Stimulated activated naive B cell treated with anti-CD40 and anti-IgM and Interleukin-4, amounts not matched to agents 10 μg/mL and 1 μg/mL and 100 μg/mL, for 72 hours (primary cell): ENCODE measurements at places on chromosomes 5 and 9.

- no peak for DNase-seq
Measured at GRCh38 chr5:14215901-14216300, 72.8 kb downstream of the TRIO start.

DNA sequence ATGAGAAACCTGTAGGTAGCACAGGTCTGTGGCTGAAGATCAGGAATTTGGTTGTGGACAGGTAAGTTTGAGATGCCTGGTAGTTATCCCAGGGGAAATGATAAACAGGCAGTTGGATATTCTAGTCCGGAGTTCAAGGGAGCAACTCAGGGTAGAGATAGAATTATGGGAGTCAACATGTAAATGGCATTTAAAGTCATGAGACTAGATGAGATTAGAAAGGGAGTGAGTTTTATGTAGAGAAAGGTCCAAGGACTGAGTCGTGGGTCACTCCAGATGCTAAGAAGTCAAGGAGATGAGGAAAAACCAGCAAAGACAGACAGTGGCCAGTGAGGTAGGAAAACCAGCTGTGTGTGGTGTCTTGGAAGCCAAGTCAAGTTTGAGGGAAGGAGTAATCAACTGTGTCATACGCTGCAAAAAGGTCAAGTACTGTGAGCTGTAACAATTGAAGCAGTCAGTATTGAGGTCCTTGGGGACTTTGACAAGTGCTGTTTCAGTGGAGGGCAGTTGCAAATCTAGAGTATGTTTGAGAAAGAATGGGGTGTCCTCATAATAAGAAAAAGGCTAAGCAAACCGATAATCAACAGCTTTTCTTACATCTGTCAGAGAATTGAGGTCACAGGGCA is 18.2 kb downstream of the GNPDA1 start:
- DNase-seq = no peak

DNA sequence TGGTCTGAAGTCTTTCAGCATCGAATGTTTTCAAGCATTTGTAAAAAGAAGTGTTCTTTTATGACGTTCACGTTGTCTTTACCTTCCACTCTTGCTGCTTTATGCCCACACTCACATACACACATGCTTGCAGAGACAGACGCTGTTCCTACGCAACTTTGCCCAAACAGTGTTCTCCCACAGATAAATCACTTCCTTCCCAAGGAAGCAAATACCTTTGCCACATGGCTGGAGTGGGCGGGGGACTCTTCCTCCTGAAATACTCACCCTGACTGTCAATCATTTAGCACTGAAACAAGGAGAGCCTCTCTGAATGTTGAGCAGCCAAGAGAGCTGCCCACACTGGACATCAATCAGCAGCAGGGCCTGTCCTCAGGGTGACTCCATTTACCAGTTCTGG is 22.4 kb upstream of the ASTN2 start:
- no peak for DNase-seq

- no peak for DNase-seq
Measured at GRCh38 chr5:76821136-76821535, 2.3 kb downstream of the F2RL1 start.

DNA sequence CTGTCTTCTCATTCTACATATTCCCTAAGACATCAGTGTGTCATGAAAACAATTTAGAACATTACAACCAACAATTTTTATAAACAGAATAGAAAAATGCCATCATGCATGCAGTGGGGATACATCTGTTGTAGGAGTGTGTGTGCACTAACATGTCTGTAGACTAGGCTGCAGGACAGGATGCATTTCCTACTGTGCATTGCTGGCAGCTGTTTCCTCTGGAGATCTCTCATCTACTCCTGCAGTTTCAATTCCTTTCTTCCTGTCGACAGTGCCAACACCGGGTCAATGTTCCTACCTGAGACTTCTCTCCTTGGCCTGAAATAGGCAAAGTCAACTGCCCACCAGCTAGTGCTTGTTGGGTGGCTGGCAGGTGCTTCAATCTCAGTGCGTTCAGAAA is 69.8 kb downstream of the ANKH start:
- no peak for DNase-seq

DNA sequence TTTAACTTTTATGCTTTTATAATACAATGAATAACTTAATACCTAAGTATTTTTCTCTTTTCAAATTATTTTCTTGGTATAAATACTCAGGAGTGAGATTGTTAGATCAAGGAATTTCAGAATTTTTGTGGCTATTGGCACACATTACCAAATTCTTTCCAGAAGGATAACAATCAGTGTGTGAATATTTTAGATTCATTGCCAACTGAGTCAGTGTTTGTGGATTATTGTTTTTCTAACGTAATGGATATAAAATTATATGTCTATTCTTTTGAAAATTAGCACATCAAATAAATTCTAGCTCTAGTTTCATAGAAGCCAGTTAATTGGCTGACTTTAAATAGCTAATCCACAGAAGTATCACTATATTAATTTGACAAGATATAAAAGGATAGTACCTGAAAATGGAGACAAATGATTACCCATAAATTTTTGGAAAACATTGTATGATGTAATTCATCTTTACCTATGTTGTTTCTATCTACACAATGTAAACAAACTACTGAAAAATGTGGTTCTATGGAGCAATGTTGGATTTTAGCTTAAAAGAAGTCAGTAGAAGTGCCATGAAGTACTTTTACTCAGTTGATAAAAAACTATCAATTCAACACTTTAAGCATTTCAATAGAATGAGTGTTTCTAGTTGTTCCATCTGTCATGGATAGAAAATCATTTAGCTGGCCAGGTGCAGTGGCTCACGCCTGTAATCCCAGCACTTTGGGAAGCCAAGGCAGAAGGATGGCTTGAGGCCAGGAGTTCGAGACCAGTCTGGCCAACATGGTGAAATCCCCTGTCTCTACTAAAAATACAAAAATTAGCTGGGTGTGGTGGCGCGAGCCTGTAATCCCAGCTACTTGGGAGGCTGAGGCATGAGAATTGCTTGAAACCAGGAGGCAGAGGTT is 185.1 kb downstream of the ADAMTSL1 start:
- no peak for DNase-seq

GRCh38 chr5:6084376-6084775 is 294.0 kb downstream of the MED10 start:
- no peak for DNase-seq

DNA sequence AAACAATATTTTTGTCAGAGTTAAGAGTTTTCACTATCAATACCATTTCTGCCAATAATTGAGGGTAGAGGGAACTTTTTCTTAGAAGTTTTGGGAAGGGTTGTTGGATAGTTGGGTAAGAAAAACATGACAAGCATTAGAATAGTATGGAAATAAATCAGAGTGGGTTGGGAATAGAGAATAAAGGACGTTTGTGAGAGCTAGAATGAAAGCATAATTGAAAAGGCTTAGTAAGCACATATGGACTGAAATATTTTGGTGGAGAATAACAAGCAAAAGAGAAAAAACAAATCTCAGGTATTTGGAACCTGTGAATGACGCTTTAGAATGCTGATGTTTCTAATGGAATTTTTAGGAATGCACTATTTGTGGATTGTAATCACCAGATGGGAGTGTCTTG is 262.9 kb upstream of the EDIL3 start:
- DNase-seq = no peak

DNA sequence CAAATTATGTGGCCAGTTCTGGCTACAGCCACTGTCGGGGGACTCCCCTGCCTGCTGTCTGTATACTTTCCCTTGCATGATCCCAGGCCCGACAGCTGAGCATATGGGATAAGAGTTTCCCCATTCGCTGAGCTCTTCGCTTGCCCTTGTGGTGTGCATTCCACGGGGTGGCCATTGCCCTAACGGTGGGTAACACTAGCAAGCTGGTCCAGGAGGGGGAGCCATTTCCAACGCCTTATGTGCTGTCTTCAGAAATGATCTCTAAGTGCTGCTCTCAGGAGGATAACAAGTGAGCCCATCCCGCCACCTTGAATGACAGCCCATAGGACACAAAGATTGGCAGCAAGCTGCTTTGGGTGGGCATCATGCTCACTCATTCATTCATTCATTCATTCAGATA is 190.9 kb downstream of the FSTL4 start:
- no peak for DNase-seq

GRCh38 chr5:151720215-151720614 is 33.5 kb upstream of the SPARC start:
- no peak for DNase-seq

DNA sequence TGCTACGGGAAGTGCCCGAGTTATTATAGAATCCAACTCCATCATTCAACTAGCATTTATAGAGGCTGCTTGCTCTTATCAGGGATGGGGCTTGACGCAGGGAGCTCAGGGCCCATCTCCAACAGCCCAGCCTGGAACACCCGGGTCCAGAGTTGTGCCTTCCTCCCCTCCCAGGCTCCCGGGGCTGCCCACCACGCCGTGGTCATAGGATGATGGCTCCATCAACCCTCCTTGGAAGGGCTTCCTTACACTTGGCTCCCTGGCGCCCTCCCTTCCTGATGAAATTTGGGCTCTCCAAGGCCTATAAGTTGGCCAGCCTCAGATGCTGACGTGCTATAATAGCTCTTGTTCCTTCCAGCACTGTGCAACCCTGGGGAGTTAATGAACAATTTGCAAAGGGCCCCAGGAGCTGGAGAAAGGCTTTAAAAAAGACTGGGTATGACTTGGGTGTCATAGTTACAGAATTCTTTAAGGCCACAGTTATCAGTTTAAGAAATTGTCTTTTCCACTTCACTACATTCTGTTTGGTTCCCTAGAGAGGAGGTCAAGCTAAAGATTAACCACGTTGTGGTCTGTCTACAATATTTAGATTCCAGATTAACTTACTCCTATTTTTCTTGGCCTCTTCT is 42.5 kb upstream of the GADD45G start:
- DNase-seq = no peak

DNA sequence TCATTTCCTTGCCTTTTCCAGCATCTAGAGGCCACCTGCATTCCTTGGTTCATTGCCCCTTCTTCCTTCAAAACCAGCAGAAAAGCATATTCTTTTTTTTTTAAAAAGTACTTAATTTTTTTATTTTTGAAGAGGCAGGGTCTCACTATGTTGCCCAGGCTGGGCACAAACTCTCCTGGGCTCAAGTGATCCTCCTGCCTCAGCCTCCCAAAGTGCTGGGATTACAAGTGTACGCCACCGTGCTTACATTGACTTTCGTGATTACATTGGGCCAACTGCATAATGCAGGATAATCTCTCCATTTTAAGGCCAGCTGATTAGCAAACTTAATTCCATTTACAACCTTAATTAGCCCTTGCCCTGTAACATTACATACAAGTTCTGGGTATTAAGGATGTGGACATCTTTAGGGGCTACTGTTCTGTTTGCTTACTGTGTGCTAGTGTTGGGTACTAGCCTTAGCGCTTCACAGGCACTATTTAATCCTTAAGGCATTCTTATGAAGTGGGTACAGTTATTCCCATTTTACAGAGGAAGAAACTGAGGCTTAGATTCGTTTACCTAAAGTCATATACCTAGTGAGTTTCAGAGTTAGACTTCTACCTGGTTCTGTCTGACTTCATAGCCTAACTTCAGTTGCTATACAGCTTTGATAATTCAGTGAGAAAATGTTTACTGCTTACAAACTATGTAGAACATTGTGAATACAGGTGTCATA is 33.7 kb downstream of the SLC25A51 start:
- no peak for DNase-seq

DNA sequence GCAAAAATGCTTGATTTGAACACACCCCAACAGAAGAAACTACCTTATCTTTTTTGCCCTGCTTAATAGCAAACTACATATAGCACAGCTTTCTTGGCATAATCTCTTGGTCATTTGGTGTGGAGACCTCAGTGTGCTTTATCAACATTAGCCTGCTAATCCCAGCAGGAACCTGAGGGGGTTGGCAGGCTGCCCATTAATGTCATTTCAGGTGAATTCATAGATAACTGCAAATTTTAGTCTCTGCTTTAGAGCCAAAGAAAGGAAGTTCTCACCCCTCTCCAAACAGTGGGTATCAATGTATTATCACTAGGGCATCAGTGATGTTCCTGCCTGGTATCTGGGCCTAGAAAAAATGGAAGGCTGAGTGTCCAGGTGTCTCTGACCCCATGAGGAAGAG is 489.0 kb downstream of the NTRK2 start:
- DNase-seq = no peak

GRCh38 chr9:18441261-18441660 is 32.7 kb upstream of the ADAMTSL1 start:
- no peak for DNase-seq

- DNase-seq = no peak
Measured at GRCh38 chr9:134252084-134252830, 74.0 kb upstream of the RXRA start.

DNA sequence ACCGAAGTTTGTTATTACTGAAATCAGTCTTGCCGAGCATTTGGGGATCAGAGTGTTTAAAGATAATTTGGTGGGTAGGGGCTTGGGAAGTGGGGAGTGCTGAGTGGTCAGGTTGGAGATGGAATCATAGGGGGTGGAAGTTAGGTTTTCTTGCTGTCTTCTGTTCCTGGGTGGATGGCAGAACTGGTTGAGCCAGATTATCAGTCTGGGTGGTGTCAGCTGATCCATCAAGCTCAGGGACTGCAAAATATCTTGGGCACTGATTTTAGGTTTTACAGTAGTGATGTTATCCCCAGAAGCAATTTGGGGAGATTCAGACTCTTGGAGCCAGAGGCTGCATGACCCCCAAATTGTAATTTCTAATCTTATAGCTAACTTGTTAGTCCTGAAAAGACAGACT is 5.4 kb upstream of the ANKRD31 start:
- DNase-seq = no peak

DNA sequence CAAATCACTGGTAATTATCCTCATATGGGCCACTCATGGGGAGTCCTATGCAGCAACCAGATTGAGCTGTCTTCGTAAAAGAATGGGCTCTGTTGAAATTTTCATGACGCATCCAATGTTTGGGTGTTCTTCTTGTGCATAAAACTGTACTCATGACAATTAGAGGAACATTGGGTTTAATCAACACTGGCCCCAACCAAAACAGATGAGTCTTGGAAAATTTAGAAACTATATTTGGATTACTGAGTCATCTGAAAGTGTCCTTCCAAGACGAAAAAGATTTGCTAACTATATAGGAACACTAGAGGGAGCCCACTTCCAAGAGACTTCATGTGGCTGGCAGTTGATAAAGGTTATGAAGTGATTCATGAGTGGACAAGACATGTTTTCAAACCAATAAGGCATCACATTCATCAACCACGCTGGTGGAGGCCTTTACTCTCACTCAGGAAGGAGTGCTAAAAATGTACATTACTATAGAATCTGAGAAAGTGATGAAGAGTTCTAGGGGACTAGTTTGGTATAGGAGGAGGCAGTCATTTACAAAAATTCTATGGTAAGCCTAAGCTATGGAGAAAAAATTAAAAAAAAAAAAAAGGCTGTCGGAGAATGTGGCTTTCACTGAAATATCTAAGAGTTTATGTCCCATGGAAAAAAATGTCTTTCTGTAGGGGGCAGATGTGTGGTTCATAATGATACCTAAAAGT is 313.5 kb downstream of the PRDM9 start:
- DNase-seq = no peak

- no peak for DNase-seq
Measured at GRCh38 chr5:157518963-157519362, 56.6 kb downstream of the ADAM19 start.

- no peak for DNase-seq
Measured at GRCh38 chr9:134961331-134962064, 43.8 kb upstream of the FCN1 start.
